Right ventricle myocardium superior (tissue), 1 donor: ENCODE measurements at places on chromosomes 2 and 18. TPM values are rescaled to one million over a fixed set of nuclear protein-coding genes. Genes with fewer than 3 reads are reported as not detected.

DNA sequence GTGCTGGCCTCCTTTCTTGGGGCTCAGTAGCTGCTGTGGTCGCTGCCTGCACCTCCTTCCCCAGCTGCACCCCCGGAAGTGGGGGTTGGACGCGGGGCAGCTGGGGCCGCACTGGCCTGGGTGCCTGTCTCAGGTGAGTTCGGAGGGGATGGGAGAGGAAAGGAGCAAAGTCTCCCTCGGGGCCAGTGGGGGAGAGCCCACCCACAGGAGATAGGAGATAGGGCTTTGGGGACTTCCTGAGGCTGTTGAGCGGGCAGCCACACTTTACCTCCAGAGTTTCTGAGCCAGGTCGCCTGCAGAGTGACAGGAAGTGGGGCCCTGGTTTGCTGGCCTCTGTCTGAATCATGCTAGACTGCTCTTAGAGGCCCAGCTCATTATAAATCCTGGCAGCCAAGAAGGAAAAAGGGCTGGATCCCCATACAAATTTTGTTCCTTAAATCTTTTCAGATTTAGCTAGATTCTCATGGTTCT lies 8.1 kb downstream of the MBP start:
- DNase-seq, result no peak

DNA sequence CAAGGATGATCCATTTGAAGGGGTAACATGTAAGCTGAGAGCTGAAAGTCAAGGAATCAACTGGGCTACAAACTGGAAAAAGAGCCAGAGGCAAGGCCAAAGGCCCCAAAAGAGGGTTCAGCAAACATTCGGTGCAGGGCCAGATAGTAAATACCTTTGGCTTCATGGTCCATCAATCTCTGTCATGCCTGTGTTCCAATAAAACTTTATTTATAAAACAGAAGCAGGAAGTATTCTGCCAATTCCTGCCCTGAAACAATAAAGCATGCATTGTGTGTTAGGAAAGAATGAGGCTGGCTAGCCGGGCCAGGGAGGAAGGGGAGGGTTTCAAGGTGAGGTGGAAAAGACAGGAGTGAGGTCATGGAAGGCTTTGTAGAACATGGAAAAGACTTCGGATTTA lies 107.1 kb downstream of the LBH start:
- DNase-seq, result no peak

- DNase-seq, result no peak
Measured at GRCh38 chr2:70380621-70381020, 78.8 kb upstream of the FAM136A start.

DNA sequence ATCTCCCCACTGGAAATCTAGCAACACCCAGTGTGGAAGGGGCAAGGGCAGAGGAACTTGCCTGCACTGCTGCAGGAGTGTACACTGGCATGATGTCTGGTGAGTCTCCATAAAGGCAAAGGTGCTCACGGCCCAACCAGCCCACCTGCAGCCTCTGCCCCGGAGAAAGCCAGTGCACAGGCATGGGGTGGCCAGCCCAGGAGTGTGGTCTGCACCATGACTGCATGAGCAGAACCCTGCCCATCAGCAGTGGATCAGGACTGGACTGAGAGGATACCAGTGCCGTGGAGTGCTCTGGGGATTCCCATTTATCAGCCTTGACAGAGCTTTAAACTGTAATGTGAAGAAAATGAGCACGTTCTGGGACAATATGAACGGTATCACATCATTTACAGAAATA lies 342.6 kb upstream of the HS6ST1 start:
- DNase-seq, result no peak

DNA sequence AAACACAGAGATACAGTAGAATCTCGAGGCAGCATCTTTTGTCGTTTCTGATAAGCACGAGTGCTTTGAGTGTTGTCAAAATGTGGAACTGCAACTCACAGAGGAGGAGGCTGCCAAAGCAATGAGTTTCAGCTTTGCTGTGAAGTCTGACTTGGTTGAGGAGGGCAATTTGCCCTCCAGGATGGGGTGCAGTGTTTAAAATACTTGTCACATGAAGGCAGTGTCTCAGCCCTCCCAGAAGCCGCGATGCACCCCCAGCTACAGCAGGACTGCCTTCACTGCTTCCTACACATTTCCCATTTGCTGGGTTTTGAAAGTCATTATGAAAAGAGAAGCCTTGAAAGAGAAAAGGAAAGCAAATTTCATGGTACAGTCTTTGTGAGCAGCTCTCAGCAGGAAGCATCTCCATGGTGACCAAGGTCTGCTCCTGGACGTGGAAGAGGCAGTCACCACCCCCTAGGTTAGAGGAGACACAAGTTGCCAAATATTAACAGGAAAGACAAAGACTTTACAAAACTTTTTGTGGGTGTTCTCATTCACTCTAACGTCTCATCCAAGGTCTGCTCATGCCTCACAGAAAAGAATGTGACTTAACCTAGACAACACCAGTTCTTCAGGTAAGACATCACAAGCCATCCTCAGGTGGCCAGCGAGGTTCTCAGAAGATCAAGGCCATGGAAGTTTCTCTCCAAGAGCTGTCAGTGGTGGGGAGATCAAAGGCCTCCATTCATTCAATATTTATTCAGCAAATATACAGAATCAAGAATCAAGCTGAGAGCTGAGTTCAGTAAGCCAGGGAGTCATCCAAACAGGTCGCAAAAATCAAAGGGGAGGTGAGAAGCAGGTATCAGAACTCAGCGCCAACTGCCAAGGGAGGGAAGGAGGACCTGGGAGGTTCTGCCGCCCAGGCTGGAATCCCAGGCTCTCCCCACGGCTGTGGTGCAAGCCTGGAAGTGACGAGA lies 476.0 kb downstream of the EIPR1 start:
- DNase-seq, result no peak

DNA sequence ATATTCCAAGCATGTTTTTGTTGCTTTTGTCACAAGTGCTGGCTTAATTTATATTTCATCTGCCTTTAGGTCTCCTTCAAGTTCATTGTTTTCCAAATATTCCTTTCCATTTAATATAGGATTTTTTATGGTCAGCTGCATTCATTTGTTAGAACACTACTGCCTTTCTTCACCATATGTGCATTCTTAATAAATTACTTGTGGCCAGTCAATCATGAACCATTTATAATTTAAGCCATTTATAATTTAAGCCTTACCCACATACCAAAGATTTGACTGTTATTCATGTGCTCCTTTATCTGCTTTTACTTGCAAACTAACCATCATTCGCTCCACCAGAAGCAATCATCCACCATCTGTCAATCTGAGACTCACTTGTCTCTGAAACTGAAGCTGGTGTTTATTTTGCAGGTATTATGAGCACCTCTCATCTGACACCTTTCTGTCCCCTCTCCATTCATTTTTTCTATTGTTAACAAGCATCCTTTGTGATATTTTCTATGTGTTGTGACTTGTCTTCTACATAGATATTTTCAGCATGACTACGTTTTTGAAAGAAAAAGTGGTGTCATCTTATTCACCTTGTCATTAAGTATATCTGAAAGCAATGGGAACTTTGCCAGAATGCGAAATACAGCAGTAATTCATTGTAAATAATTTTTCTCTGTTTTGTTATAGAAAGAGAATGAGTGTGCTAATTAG lies 786.8 kb downstream of the KCNJ3 start:
- DNase-seq, result no peak

GRCh38 chr2:167758292-167758691 lies 489.1 kb downstream of the STK39 start:
- no peak for DNase-seq

Gene MYO5B
- 0.38 TPM for total RNA-seq

Gene SH2D6
- 0.24 TPM for total RNA-seq

Gene CIAO1
- 62.3 TPM for total RNA-seq

Gene ALPI
- total RNA-seq, result not detected
